ENCODE measurements at places on chromosomes 1 and 21. TPM values are rescaled to one million over a fixed set of nuclear protein-coding genes. Genes with fewer than 3 reads are reported as not detected.
A peak's percentile ranks its signal among the peaks of the same experiment; 100 is the strongest.

HJV gene
- not detected for total RNA-seq

- no peaks in the 10 kb centered on the region for H3K4me1 ChIP-seq
- H3K27ac ChIP-seq, result no peak overlapping the region
- no peaks in the 10 kb centered on the region for H3K36me3 ChIP-seq
- DNase-seq, result no peak
These were observed 224.7 kb downstream of the CAMTA1 start for GRCh38 chr1:7009741-7010525.

IFFO2 gene
- total RNA-seq, result 62.7 TPM

GRCh38 chr1:22753481-22753971 is 42.9 kb downstream of the EPHB2 start:
- no peak overlapping the region for H3K27ac ChIP-seq
- H3K27me3 ChIP-seq, result peaks cover 3% of the 10 kb centered on the region
- no peaks in the 10 kb centered on the region for H3K36me3 ChIP-seq
- peaks cover 6% of the 10 kb centered on the region for H3K4me1 ChIP-seq
- no peak overlapping the region for H3K4me3 ChIP-seq
- no peak for DNase-seq

DNA sequence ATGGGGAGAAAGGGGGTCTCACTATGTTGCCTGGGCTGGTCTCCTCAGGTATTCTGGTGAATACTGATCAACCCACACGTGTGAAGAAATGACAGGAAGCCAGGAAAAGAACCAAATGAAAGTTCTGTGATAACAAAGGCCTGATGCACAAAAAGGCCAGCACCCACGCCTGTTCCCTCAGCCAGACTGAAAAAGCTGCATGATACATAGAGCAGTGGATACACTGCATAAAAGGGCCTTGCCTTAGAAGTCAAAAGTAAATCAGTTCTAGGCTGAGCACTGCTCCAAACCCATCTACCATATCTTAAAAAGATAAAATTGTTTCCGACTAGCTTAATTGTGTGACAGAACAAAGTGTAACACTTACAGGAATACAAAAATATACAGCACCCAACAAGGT is 36.9 kb upstream of the PSMG1 start:
- no peaks in the 10 kb centered on the region for H3K27me3 ChIP-seq
- no peak overlapping the region for H3K4me3 ChIP-seq
- no peak overlapping the region for H3K27ac ChIP-seq
- peaks cover 36% of the 10 kb centered on the region for H3K36me3 ChIP-seq
- peak; percentile 33 for DNase-seq

GRCh38 chr1:209761011-209761635 is 5.3 kb downstream of the TRAF3IP3 start:
- H3K27ac ChIP-seq, result peak overlapping the region; percentile 79
- peaks cover 71% of the 10 kb centered on the region for H3K4me1 ChIP-seq
- peaks cover 89% of the 10 kb centered on the region for H3K36me3 ChIP-seq

MR1 gene
- total RNA-seq, result 21.5 TPM

DNA sequence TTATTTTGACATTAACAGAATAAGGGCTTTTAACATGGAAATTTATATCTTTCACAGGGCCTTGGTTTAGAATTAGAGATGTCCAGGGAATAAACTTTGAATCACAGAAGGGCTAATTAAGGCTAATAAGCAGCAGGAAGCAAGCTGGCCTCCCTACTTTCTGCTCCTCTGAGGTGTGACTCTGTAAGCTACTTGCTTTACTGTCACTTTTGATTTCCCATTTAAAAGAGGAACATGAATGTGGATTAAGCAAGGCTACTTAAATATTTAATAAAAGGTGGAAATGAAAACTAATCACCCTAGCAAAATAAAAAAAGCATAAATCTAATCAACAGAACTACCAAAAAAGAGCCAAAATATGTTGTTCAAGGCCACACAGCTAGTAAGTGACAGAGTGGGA is 28.9 kb upstream of the CD5L start:
- peaks cover 8% of the 10 kb centered on the region for H3K27me3 ChIP-seq
- H3K4me3 ChIP-seq, result no peak overlapping the region
- no peak for DNase-seq
- H3K4me1 ChIP-seq, result no peaks in the 10 kb centered on the region
- H3K36me3 ChIP-seq, result no peaks in the 10 kb centered on the region

CYP4A22 gene
- not detected for total RNA-seq

- DNase-seq, result peak; percentile 75
- H3K4me3 ChIP-seq, result no peak overlapping the region
- H3K27me3 ChIP-seq, result no peaks in the 10 kb centered on the region
- peak overlapping the region; percentile 69 for H3K27ac ChIP-seq
These were observed 148.7 kb downstream of the ZZZ3 start for GRCh38 chr1:77533660-77534305.

DNA sequence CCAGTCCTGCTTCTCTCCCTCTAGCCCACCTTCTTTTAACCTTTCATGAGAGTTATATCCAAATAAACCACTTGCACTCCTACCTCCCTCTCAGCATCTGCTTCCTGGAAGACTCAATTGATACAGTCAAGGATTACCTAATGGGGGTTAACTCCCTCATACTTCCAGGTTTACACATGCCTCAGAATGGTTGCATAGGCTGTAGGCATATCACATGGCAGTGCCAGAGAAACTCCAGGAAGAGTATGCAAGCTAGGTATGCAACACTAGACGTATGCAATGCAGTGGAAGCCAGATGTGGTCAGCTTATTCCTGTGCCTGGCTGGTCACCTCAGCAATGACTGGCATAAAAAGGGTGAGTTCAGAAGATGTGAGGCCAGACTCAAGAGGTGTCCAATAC is 32.7 kb upstream of the VANGL1 start:
- peaks cover 22% of the 10 kb centered on the region for H3K27me3 ChIP-seq
- no peak for DNase-seq
- no peaks in the 10 kb centered on the region for H3K36me3 ChIP-seq
- no peaks in the 10 kb centered on the region for H3K4me1 ChIP-seq

DNA sequence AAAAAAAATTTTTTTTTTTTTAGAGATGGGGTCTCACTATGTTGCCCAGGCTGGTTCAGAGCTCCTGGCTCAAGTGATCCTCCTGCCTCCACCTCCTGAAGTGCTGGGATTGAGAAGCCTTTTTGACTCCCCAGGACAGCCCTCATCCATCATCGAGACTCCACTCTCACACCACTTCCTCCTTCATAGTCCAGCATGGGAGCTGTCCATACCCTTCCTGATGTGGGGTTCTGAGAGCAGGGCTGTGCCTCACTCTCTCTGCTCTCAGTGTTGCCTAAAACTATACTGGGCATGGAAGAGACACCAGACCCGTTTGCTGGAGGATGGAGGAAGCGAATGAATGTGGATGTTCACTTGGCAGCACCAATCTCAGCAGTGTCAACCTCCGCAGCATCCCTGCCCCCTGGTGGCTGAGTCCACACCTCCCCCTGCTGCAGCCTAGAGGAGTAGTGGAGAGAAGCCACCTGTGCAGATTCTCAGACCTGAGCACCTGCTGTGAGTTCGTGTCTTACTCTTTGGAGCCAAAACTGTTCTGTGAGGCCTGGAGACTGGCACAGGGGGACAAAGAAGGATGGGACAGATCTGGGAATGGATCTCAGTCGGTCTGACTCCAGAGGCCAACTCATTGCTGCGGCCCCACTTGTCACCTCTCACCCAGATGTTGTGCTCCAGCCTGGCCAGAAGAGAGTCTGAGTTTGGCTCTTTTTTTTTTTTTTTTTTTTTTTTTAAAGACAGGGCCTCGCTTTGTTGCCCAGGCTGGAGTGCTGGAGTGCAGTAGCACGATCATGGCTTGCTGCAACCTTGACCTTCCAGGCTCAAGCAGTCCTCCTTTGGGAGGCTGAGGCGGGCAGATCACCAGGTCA is 17.7 kb downstream of the TINAGL1 start:
- H3K4me3 ChIP-seq, result no peak overlapping the region
- H3K27me3 ChIP-seq, result peaks cover 17% of the 10 kb centered on the region
- no peaks in the 10 kb centered on the region for H3K4me1 ChIP-seq
- no peak overlapping the region for H3K27ac ChIP-seq

DNA sequence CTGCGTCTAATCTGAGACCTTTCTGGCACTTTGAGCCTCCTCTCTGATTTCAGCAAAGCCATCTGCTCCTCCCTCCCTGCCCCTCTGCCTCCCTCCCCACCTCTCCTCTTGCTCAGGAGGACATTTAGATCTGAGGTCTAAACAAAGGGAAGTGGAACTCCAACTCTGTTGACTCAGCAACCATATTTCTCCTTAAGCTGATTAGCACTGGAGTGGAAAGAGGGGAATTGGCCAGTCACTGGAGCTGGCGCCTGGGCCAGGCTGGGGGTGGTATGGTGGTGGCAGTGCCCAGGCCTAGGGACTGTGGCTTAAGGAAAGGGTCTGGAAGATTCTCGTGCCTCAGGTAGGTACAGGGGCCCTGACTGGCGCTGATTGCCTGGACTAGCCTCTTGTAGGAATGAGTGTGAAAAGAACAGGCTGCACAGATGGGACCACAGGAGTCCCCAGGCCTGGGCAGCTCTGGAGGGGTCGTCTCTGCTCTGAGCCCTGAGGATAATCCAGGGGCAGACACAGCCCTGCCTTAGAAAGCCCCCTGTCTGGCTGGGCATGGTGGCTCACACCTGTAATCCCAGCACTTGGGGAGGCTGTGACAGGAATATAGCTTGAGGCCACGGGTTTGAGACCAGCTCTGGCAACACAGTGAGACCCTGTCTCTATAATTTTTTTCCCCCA is 11.9 kb downstream of the SH2D2A start:
- no peak overlapping the region for H3K4me3 ChIP-seq
- no peaks in the 10 kb centered on the region for H3K27me3 ChIP-seq
- H3K4me1 ChIP-seq, result peaks cover 36% of the 10 kb centered on the region
- peaks cover 55% of the 10 kb centered on the region for H3K36me3 ChIP-seq
- DNase-seq, result no peak
- H3K27ac ChIP-seq, result peak overlapping the region; percentile 77

- no peaks in the 10 kb centered on the region for H3K4me1 ChIP-seq
- no peak overlapping the region for H3K27ac ChIP-seq
- H3K36me3 ChIP-seq, result no peaks in the 10 kb centered on the region
These were observed 574.7 kb upstream of the ADGRL2 start for GRCh38 chr1:81225789-81226602.

PGBD5 gene
- not detected for total RNA-seq

DNA sequence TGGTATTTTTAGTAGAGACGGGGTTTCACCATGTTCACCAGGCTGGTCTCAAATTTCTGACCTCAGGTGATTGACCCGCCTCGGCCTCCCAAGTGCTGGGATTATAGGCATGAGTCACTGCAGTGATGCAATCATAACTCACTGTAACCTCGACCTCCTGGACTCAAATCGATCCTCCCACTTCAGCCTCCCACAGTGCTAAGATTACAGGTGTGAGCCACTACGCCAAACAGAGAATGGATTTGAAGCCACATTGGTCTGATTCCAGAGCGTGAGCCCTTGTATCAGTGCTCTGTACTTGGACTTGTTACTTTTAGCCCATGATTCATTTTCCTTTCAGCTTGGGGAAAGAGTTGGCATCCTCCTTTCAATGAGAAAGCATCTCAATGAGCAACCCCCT is 14.9 kb upstream of the ZNF683 start:
- H3K27ac ChIP-seq, result peak overlapping the region; percentile 31
- peaks cover 41% of the 10 kb centered on the region for H3K4me1 ChIP-seq
- H3K27me3 ChIP-seq, result no peaks in the 10 kb centered on the region
- no peak overlapping the region for H3K4me3 ChIP-seq

GRCh38 chr1:1364266-1364665 is 5.9 kb upstream of the MXRA8 start:
- H3K36me3 ChIP-seq, result no peaks in the 10 kb centered on the region
- H3K4me1 ChIP-seq, result peaks cover 4% of the 10 kb centered on the region
- H3K27me3 ChIP-seq, result peaks cover 4% of the 10 kb centered on the region
- no peak overlapping the region for H3K27ac ChIP-seq

DNA sequence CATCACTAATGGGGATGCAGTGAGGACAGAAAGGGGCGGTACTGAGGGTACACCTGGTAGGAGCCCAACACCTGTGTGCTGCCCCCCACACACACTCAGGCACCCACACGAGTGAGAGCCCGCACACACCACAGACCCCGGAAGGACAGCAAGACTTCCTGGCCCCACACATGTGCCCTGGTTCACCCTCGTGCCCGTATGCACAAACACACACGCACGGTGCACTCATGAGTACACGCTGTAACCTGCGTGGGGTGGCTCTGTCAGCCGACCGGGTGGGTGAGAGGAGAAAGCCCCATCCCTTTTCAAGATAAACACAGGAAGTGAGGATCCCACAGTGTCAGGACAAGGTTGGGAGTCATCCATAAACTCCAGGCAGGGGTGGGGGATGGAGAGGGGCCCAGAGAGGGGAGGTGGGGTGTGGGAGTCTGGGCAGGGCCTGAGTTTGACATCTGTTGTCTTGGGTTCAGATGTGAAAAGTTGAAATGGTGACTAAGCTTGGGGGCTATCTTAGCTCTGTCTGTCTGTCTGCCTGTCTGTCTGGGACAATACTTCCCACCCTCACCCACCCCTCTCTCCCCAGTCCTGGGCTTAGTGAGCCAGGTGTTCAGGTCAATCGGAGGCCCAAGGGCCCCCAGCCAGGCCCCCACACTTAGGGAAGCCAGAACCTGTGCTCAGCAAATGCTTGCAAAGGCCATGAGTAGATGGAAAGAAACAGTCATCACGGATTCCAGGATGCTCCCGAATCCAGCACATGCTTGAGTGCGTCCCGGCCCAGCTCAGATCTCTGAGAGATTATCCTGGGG is 119.8 kb upstream of the ZBTB40 start:
- no peak for DNase-seq
- no peaks in the 10 kb centered on the region for H3K4me1 ChIP-seq
- H3K4me3 ChIP-seq, result no peak overlapping the region
- H3K36me3 ChIP-seq, result no peaks in the 10 kb centered on the region
- peaks cover 11% of the 10 kb centered on the region for H3K27me3 ChIP-seq

BLZF1 gene
- total RNA-seq, result 7.1 TPM

- no peaks in the 10 kb centered on the region for H3K4me1 ChIP-seq
- H3K36me3 ChIP-seq, result no peaks in the 10 kb centered on the region
- peaks cover 17% of the 10 kb centered on the region for H3K27me3 ChIP-seq
- H3K27ac ChIP-seq, result no peak overlapping the region
- no peak overlapping the region for H3K4me3 ChIP-seq
These were observed 153.9 kb upstream of the LMO4 start for GRCh38 chr1:87174724-87175245.

TRIM62 gene
- 3.6 TPM for total RNA-seq

DNA sequence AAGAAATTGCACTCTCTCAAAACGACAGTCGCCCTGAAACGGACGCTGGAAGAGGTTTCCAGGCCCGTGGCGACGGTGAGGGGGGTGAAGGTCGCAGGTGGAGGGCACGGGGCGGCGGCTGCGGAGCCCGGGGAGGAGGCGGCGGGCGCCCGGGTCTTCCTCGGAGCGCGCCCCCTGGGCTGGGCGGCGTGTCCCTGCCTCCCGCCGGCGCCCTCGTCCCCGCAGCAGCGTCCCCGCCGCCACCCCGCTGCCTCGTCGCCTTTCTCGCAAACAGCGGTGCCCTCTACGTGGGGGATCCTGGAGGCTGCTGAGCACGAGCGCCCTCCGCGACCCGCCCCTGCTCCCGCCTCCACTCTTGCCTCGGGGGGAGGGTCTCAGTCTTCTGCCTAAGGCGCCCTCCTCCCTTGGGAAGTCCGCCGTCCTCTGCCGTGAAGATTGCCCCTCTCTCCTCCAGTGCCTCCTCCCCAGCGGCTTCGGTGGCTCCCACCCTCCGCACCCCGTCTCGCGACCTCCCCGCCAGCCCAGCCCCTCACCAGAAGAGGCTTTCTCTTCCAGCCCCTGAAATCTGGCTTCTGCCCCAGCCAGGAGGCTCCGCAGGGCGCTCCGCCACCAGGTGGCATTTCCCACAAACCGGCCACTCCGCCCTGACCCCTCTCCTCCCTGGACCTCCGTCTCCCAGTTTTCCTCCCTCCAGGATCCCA is 227.4 kb downstream of the SDCCAG8 start:
- H3K4me3 ChIP-seq, result peak overlapping the region; percentile 54
- peak; percentile 40 for DNase-seq
- H3K36me3 ChIP-seq, result no peaks in the 10 kb centered on the region
- peaks cover 17% of the 10 kb centered on the region for H3K4me1 ChIP-seq
- H3K27me3 ChIP-seq, result no peaks in the 10 kb centered on the region

GRCh38 chr1:201276891-201277290 is 6.4 kb upstream of the PKP1 start:
- no peak for DNase-seq
- H3K27ac ChIP-seq, result no peak overlapping the region
- no peak overlapping the region for H3K4me3 ChIP-seq
- H3K27me3 ChIP-seq, result peaks cover 12% of the 10 kb centered on the region
